Putamen (tissue), 1 donor: ENCODE measurements at places on chromosomes 1 and 21.
A peak's percentile ranks its signal among the peaks of the same experiment; 100 is the strongest.

DNA sequence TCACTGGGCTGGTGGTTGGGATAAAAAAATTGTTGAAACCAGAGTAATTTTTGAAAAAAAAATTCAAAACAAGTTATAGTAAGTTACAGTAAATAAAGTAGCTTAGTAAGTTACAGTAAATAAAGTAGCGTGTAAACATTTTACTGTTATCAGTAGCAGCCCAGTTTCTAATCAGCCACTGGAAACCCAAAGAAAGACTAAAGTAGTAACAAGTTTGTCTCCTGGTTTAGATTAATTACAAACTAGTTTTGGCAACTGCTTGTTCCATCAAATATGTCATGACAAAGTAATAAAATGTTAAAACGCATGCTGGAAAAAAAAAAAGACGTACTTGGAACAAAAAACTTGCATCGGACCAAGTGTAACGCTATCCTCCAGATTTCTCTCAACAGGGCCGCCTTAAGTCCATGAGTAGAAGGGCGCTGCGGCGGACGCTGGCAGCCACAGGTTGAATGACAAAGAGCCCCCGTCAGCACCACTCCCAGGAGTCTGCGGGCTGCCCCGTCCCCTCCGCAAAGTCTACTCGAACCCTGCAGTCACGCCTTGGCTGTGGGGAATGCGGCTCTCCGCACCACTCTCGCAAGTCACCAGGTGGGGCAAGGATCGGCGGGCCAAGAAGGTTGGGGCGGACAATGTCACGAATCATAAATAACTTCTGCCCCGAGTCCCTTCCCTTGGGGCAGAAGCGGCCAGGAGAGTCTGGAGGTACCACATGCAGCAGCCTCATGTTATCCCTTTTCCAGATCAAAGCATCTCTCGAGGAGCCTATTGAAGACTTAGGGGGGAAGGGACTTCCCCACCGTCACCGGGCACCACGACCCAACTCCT is 837 bp downstream of the SLC16A1 start:
- peak; percentile 31 for DNase-seq

GRCh38 chr1:204191456-204191855 is 4.8 kb downstream of the KISS1 start:
- peak; percentile 52 for DNase-seq

DNA sequence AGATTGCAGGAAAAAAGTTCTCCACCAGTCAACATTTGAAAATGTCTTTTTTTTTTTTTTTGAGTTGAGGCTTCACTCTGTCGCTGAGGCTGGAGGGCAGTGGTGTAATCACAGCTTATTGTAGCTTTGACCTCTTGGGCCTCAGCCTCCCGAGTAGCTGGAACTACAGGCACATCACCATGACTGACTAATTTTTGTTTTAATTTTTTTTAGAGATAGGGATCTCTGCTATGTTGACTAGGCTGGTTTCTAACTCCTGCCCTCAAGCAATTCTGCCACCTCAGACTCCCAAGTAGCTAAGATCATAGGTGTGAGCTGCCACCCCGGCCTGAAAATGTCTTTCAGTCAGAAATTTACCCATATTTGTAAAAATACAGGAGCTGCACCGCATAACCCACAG is 30.6 kb upstream of the USP24 start:
- DNase-seq, result no peak

DNA sequence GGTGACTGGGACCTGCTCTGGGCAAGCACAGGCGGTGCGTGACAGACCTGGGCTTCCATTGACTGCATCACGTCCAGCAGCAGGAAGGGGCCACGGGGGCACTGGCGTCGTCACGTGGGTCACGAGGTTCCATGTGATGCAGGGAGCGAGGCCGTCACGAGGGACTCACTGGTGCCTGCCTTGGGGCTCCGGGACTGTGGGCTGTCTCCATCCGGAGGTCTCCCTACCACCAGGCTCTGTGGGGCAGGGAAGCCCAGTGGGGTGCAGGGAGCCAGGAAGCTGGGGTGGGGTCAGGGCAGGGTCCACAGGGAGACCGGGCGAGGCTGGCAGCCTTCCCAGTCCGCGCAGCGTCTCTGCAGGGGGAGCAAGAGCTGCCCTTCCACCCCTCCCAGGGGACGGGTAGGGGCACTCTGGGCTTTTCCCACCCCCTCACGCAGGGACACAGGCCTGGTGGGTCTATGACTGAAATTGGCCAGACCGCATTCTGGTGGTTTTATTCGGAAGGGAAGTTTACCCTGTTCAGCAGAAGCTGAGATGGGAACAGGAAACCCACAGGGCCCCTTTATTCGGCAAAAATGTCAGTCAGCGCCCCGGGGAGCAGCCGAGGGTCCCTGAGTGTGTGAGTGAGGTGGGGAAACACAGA is 416 bp upstream of the TNFRSF14 start:
- no peak for DNase-seq

DNA sequence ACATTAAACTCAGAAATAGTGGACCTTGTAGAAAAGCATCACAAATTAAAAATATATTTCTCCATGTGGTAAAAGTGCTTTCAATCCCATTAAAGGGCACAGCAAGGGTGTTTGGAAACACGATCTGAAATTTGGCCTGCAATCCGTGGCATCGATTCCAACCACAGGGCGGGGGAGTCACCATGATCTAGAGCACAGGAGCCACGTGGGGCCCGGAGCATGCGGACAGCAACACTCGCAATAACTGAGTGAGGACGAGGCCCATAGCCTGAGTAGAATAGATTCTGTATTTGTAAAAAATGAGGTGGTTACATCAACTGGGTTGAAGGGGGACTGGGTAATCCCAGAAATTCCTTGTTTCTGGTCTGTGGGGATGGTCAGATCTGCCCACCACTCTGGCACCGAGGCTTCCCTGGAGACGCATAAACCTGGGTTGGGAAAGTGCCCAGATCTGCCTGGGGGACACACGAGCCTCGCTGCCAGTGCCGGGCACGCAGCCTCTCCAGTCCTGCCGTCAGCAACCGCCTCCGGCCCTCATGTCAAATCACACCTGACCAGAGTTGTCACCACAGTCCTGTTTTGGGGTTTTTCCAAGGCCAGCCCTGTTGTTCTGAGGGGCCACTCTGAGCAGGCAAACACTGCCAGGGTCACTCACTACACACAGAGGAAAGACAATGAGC is 104.3 kb downstream of the PGBD5 start:
- no peak for DNase-seq

GRCh38 chr1:51792864-51793263 is 85.7 kb downstream of the NRDC start:
- DNase-seq, result peak; percentile 20

DNA sequence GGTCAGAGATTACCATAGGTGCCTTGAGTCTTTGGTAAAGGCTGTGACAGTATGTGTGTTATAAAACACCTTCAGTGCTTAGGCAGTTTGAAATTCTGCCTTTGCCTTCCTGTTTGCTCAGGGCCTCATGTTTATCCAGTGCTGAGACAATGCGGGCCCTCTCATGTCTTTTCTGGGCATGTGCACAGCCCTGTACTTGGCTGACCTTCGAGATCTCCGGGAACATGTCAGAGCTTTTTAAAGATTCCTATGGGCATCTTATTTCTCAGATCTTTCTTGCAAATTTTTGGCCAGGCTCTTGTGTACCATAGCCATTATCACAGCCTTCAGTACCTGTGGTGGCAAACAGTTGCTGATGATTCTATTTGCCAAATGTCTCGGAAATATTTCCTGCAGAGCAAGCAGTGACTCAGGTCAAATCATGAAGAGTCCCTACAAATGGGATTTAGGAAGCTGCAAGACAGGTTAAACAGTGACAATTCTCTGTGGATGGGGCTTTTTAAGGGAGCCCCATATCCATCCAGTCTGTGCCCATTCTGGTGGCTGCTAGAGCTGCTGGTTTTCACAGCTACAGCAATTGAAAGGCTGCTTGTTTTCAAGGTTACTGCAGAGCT is 42.1 kb downstream of the HOOK1 start:
- DNase-seq, result no peak

DNA sequence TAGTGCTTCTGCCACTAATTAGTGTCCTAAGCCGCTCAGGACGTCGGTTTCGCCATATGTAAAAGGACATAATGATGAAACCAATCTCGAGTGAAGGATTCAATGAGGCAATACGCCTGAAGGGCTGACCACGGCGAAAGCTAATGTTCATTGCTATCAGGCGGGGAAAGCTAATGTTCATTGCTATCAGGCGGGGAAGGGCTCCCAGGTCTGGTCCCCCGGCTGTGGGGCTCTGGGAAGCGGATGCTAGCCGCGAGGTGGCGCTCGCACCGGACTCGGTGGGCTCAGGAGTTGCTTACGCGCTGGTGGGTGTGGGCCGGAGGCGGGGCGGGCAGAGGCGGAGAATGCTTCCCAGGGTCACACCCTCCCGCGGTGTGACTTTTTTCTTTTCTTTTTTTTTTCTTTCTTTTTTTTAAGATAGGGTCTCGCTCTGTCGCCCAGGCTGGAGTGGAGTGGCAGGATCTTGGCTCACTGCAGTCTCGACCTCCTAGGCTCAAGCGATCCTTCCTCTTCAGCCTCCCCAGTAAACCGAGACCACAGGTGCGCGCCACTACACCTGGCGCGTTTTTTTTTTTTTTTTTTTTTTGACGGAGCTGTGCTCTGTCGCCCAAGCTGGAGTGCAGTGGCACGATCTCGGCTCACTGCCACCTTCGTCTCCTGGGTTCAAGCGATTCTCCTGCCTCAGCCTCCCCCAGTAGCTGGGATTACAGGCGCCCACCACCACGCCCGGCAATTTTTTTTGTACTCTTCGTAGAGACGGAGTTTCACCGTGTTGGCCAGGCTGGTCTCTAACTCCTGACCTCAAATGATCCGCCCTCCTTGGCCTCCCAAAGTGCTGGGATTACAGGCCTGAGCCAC is 1.1 kb upstream of the PEAR1 start:
- peak; percentile 50 for DNase-seq

- no peak for DNase-seq
Measured at GRCh38 chr1:165759095-165759494, 9.6 kb downstream of the TMCO1 start.

- DNase-seq, result no peak
Measured at GRCh38 chr1:210222340-210223006, 10.1 kb upstream of the SERTAD4 start.

DNA sequence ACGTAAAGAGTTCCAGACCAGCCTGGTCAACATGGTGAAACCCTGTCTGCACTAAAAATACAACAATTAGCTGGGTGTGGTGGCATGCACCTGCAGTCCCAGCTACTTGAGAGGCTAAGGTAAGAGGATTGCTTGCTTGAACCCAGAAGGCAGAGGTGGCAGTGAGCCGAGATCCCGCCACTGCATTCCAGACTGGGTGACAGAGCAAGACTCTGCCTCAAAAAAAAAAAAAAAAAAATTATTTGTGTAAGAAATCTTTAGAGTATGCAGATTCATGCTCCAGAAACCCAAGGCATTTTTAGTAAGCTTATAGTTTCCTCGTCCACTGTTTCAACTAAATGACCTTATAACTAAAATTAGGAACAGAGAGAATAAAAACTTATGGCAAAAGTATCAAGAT is 51.3 kb downstream of the ABL2 start:
- DNase-seq, result no peak

GRCh38 chr1:111814305-111814628 is 58.6 kb downstream of the DDX20 start:
- DNase-seq, result no peak

- DNase-seq, result no peak
Measured at GRCh38 chr1:40583980-40584379, 52.5 kb downstream of the ZNF684 start.

GRCh38 chr1:92085727-92086126 is 5.6 kb downstream of the BTBD8 start:
- no peak for DNase-seq

DNA sequence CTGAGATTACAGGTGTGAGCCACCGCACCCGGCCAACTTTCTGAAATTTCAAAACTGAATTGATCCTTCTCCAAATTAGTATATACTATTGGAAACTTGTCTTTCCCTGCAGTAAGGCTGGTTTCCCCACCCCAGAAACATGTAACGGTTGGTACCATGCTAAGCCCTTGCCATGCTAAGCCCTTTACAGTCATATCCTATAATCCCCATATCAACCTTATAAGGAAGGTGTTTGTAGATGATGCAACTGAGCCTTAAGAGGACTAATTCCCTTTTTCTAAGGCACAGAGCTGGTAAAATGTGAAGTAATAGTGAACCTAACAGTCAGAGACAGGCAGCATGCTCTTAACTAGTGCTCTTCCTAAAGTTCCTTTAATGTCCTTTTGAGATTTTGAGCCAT is 413.7 kb downstream of the DISC1 start:
- no peak for DNase-seq

GRCh38 chr1:242454262-242455051 is 70.0 kb downstream of the PLD5 start:
- DNase-seq, result peak; percentile 18

DNA sequence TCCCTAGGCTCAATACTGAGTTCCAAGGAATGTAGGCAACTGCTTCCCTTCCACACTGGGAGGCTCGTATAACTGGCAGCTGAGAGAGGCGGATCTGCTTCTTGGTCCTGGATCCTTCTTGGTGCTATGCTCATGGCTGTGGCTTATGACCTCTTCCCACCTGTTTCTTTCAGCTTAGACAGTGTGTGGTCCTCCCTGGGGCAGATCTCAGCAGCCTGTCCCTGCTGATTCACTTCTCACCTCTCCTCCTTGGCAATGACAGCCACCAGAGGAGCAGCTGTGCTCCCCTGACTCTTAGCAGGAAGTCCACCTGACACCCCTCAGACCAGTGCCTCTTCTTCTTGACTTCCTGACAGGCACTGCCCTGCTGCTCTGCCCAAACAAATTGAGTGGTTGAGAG is 75.1 kb upstream of the PTGFRN start:
- DNase-seq, result no peak

DNA sequence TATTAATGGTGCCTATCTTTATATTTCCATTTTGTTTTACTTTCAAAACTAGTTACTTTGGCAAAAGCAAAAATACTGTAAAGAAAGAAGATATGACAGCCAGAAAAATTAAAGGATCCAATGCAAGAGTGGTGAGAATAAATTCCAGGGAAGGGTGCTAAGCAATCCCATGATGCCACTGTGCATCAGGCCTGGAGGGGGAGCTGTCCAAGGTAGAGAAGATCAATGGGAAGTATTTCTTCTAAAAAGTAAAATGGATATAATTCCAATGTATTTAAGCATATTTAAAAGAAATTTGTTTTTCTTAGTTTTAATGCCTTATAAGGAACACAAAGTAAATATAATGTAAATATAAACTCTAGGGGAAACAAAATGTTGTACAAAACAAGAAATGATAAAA is 1382.2 kb upstream of the B3GALT2 start:
- no peak for DNase-seq

GRCh38 chr1:225471109-225471452 is 43.2 kb upstream of the LBR start:
- DNase-seq, result no peak

DNA sequence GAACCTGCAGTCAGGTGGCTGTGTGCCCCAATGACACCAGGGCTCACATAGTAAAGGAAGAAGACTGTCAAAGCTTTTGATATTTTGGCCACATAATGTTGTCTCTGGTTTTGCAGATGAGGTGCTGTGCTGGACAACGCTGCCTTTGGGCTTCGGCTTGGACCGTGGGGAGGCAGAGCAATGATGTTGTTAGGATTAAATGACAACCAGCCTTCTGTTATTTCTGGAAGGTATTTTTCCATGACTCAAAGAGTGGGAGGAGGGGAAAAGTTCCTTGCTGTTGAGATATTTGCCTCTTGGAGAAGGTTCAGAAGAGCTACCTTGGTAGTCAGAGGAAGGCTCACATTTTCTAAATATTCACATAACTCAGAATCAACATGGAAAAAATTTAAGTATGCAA is 187.3 kb upstream of the GALNT2 start:
- DNase-seq, result no peak
